ENCODE measurements at places on chromosomes 12 and 14.

- no peak for DNase-seq
Measured at GRCh38 chr12:120237360-120238171, 28.0 kb downstream of the PXN start.

DNA sequence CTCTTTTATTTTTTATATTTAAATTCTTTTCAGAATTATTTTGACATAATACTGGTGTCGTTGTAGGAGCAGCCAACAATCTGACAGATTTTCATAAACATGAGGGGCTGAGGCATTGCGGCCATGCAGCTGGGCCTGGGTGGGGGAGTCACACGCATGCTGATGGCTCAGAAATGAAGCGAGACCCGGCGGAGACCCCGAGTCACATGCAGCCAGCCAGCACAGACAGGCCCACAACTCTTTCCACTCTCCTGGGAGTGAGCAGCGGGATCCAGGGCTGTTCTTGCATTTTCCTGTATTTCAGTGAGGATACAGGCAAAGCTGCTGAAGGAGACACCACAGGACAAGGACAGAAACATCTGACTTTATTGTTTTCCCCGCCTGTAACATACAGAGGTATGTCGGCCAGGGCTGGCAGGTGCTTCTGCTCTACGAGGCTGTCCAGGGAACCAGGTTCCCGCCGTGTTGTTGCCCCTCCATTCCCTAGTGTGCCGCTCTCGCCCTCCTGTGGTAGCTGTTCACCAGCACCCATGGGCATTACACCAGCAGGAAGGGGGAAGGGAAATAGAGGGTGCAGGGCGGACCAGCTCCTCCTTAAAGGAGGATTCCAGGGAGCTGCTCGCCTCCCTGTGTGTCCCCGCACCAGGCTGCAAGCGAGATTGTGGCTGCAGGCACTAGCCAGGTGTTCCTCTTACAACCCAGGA lies 30.5 kb downstream of the FZD10 start:
- no peak for DNase-seq

GRCh38 chr12:84858796-84859195 lies 53.8 kb downstream of the SLC6A15 start:
- DNase-seq: no peak

- no peak for DNase-seq
Measured at GRCh38 chr12:105804591-105805265, 334.0 kb downstream of the NUAK1 start.

- no peak for DNase-seq
Measured at GRCh38 chr12:109112720-109113465, 3.5 kb upstream of the ACACB start.

- no peak for DNase-seq
Measured at GRCh38 chr12:131909752-131910219, 15.4 kb downstream of the ULK1 start.

GRCh38 chr12:117367006-117367638 lies 5.7 kb upstream of the NOS1 start:
- DNase-seq: no peak
